ENCODE measurements at places on chromosomes 1 and 21.

DNA sequence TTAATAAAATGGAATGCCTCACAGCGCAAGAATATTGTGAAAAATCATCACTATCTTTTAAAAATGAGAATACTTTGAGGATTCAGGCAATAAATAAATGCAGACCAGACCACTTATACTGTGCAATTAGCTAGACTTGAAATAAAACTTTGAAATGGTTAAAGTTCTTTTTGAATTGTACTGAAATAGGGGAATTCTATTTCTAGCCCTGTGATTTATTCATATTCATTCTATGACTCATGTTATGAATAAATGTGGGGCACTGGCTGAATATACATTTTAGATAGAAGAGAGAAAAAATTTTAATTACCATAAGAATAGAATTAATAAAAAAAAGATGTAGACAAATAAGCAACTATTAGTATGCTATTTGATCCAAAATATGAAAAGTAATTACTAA lies 16.4 kb upstream of the USP25 start:
- no peak for DNase-seq

- DNase-seq, result no peak
Observed at GRCh38 chr1:117672756-117673155, 66.9 kb downstream of the TENT5C start.

GRCh38 chr1:225691377-225691776 lies 38.5 kb upstream of the ENAH start:
- DNase-seq, result no peak

DNA sequence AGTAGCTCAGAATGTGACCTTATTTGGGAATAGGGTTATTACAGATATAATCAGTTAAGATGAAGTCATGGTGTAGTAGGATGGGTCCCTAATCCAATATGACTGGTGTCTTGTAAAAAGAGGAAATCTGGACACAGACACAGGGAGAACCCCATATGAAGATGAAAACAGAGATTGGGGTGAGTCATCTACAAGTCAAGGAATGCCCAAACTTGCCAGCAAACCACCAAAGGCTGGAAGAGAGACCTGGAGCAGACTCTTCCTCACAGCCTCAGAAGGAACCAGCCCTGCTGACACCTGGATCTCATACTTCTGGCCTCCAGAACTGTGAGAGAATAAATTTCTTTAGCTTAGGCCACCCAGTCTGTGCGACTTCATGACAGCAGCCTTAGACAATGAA lies 29.9 kb downstream of the KRTAP19-8 start:
- no peak for DNase-seq

GRCh38 chr1:155744711-155745283 lies 55.9 kb downstream of the DAP3 start:
- no peak for DNase-seq

GRCh38 chr1:42586016-42586415 lies 72.2 kb upstream of the PPIH start:
- no peak for DNase-seq

DNA sequence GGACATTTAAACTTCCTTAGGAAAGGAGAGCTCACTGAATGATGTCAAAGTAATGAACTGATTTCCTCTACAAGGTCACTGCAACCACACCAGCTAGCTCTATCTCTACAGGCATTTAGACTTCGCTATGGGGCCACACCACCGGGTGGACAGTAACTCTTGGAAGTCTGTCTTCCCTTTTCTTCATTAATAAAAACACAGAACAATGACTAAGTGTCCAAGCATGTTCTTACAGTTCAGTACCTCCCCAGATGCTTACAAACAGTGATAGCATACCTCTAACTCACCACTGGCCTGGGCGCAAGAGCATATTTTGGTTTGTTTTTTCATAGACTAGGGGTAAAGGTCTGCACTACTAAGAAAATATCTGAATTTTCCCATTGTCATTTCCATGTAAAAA lies 54.6 kb downstream of the SIM2 start:
- no peak for DNase-seq

Data from thymus (tissue), 14 donors.